ENCODE measurements at places on chromosomes 7 and 10.

- DNase-seq = no peak
These were observed 21.7 kb upstream of the BTBD16 start for GRCh38 chr10:122249303-122249850.

- no peak for DNase-seq
These were observed 840 bp upstream of the ATP6V0A4 start for GRCh38 chr7:138798836-138799235.

- DNase-seq = no peak
These were observed 28.7 kb upstream of the ARHGAP22 start for GRCh38 chr10:48633381-48634197.

GRCh38 chr10:26048756-26049155 is 114.7 kb downstream of the MYO3A start:
- DNase-seq = no peak

DNA sequence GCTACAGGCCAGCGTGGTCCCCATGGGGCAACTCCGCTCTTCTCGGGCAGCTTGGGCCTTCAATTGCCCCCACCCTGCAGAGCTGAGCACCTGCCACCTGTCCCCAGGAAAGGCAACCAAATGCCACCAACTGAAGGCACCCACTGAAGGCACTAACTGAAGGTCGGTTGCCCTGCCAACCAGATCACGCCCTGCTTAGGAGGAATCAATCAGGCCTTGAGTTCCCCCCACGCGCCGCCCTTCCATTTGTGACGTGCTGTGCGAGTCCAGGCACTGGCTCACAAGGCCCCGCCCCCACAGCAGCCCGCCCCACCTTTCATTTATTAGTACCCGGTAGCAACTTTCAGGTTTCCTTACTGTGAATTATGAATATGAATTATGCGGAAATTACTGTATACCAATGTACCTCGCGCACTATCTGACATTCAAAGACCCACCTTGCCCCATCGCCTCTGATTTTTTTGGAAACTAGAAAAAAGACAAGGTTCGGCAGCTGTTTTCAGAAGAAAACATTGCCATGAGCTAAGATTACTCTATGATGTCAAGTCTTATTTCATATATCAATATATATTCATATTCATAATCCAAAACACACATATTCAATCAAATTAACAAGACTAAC is 83.6 kb upstream of the ABI1 start:
- DNase-seq = no peak

- DNase-seq = no peak
These were observed 7.8 kb upstream of the COMMD3 start for GRCh38 chr10:22308390-22308789.

GRCh38 chr7:30836991-30837390 is 65.8 kb downstream of the MINDY4 start:
- DNase-seq = no peak

All from ovary (tissue), 10 donors.